ENCODE measurements at places on chromosomes 5 and 9. TPM values are rescaled to one million over a fixed set of nuclear protein-coding genes. Genes with fewer than 3 reads are reported as not detected.

DNA sequence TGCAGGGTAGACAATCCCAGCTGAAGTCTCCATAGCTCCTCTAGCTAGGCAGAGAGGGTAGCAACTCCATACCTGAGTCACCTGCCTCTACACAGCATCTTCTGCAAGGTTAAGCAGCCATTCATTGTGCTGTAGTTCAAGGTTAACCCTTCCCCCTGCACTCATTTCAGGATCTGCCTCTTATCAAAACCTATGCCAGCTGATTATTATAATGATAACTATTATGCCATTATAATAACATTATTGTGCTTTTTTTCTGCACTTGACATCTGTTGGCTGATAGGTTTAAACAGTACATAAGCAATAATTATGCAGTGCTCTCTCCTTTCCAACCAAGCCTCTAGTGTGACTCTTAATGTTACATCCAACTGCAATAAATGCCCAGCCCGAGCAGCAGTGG lies 17.3 kb downstream of the SIL1 start:
- no peak for DNase-seq

DNA sequence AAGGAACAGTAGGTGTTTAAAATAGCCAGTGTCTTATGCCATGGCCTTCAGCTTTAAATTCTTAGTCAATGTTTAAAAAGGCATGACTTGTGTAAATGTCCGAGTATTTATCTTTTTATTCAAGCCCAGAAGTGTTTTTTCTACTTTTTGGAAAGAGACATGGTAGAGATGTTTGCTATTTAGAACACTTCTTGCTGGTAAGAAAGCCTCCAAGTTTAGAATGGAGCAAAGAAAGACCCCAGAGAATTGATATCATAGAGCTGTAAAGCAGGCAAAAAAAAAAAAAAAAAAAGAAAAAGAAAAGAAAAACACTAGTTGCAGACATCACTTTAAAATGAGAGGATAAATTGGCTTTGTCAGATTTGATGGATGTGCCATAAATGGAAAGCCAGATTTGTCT lies 375.1 kb downstream of the TMEM167A start:
- no peak for DNase-seq

GRCh38 chr9:3962971-3963642 lies 336.8 kb downstream of the GLIS3 start:
- no peak for DNase-seq

- DNase-seq = no peak
Measured at GRCh38 chr9:121610638-121610953, 40.8 kb upstream of the DAB2IP start.

The HIGD2A gene
- 79.3 TPM for total RNA-seq

The LHX3 gene
- not detected for total RNA-seq

DNA sequence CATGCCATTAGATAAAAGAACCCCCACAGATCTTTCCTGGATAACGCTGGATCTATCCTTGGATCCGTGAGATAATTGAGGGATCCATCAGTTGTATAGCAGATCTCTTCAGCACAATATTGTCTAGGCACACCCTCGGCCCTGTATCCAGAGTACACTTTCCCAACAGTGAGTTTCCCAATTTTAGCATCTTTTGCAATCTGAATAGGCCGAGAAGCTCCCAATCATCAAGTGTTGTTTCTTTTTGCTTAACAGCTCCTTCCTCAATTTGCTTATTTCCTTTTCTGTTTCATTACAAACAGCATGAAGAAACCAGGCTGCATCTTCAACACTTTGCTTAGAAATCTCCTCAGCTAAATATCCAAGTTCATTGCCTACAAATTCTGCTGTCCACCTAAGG lies 4.4 kb upstream of the SPTLC1 start:
- no peak for DNase-seq

- DNase-seq = no peak
Measured at GRCh38 chr5:44646016-44646415, 162.7 kb upstream of the MRPS30 start.

Data from naive thymus-derived CD8-positive, alpha-beta T cell (primary cell).